ENCODE measurements at places on chromosomes 2 and 18.

DNA sequence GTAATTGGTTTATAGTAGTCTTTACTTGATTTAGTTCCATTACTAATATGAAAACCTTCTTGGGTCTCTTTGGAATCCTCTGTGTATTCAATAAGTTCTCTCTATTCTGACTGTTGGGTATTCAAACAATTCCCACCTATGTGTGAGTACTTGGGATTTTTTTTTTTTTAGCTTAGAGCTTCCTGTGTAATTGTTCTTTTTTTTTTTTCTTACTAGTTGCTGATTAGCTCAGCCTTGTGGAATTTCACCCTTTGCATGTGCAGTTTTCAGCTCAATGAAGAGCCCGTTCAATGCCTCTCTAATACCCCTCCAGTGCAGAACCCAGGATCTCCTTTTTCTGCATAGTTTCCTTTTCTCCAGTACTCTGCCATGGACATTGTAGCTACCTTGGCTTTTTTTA lies 339.1 kb upstream of the GALNT5 start:
- DNase-seq: no peak

DNA sequence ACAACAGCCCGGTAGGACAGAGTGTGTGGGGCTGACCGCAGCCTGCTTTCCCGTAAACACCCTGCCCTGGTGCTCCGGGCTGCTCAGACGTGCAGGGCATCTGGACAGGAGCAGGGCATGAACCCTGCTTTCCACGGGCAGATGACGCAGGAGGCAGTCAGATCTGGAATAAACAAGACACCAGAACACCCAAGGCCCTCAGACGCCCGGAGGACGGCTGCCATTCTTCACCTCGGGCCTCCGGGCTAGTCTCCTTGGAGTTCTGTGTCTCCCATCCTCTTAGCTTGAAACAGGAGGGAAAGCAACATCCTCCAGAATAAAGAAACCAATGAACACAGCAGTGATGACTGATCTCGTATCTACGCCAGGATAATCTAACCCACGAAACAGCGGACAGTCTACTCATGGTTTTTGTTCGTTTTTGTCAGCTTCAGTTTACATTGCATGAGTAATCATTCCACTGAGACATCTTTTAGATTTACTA lies 7.3 kb downstream of the PXDN start:
- peak; percentile 49 for DNase-seq

GRCh38 chr2:209872675-209873074 lies 101.0 kb downstream of the UNC80 start:
- DNase-seq: peak; percentile 12

DNA sequence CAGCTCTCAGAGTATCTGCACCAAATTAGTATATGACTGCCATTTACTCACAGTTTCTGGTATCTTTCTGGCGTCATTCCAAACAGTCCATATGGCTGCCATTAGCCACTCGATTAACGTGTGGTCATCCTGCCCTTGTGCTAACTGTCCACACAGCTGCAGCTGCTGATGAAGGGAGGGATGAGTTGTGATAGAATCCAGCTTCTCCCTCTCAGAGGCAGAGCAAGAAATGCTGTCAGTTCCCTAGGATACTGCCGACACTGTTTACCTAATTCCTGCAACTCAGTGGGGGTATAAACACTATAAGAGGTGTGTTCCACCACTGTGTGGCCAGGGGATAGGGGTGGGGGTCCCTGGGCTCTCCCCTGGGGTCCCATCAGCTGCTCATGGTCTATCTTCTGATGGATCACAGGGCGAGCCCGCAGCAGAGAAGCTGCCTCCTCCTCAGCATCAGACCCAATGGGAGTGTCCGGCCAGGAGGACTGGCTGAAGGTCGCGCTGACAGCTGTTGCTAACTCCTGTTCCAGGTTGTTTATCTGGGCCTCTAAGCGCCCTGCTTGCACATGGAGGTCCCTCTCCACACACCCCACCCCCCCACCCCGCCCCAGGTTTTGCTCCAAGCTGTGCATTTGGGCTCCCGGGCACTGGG lies 17.3 kb upstream of the KLHL23 start:
- peak; percentile 55 for DNase-seq

DNA sequence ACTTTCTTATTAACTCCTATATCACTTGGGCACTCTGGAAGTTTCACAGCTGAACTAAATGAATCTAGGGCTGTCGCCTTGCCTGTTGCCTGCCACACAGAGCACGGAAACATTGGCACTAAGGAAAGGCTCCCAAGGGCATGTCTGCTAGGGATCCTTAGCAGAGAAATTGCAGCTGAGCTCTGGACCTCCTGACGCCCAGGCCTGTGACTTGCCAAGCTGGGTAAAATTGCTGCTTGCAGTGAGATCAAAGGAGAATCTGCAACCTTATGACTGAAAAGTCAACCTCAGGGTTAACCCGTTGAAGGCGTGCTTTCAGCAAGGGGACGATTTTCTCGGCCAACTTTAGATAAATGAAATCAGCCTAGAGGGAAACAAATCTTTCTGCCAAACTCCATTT lies 189.8 kb downstream of the NCK2 start:
- no peak for DNase-seq

DNA sequence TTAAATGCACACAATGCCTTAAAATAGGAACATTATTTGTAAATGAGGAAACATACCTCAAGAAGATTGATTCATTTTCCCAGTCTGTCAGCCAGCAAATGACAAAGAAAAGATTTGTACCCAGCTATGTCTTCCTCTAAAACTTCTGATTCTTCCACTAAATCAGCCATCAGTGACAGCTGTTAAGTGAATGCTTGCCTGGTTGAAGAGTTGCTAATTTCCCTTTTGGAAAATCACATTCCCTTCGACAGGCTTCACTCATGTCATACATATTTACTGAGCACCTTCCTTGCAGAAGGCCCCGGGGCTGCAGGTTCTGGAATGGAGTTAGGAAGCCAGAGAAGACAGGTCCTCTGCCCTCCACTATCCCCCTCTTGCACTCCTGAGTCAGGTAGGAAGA lies 112.0 kb upstream of the SLC66A3 start:
- no peak for DNase-seq

GRCh38 chr2:170573671-170574070 lies 141.5 kb upstream of the SP5 start:
- DNase-seq: no peak

DNA sequence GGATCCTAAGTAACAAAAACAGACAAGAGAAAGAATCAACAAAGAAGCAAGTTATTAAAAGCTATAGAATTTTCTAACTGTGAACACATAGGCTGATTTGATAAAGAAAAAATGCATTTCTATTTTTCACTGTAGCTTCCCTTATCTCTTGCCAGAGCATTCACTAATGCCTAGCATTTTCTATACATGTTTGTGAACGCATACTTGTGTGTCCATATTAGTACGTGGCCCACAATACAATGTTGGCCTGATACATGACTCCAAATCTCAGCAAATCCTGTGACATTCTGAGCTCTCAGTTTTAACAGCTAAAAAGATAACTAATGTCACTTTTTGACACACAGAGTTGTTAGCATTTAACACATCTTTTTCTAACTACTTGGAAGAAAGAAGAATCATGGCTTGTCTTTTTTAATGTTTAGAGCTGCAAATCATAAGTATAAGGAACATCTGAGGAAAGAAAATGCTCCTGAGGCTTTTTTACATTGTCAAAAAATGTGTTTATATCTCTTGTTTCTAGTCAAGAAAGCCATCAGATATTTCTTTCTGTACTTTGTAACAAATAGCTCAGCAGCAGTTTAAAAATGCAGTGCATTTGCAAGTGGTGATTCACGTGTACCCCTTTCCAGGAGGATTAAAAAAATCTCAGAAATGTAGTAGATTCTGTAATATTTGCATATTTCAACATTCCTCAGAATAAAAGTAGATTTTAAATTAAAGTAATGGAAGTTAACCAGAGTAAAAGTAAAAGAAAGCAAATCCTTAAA lies 1646.8 kb upstream of the TMEFF2 start:
- no peak for DNase-seq

DNA sequence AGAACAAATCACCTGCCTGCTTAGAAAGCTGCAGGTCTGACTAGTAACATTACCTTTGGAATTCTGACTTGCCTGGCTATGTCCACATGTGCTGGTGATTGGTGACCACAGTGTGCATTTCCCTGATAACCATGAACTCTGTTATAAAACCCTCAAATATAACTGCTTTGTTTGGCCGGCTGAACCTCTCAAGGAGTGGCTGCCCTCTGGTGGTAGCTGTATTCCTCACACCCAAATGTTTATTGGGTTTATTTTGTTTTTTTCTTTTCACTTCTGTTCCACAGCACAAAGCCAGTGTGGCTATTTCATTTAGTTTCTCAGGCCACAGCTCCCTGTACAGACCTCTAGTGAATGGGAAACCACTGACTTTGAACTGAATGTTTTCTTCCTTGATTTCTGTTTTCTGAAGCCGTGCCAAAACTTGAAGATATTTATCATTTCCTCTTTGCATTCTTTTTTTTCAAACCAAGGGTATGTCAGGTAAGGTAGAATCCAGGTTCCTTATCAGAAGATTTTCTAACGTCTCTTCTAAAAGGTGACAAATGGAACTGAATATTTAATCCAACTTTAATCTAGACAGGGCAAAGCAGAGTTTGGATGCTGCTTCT lies 549.0 kb upstream of the VRK2 start:
- peak; percentile 66 for DNase-seq

GRCh38 chr2:240244543-240244942 lies 104.1 kb upstream of the OTOS start:
- DNase-seq: no peak

DNA sequence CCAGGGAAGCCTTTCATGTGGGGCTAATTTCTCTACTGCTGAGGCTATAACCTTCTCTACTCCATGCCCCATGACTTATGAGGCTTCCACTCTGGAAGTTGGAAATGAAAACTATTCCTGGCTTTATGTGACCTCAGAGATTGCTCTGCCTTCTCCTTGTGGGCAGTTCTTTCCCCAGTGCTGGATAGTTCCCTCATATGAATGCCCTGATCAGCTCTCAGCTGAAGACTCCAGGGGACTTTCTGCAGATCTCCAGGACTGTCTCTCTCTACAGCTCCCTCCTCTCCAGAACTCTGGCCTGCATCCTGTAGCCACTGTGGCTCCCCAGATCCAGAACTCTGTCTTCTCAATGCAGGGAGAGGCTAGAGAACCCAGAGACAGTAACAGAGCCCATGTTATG lies 235.1 kb downstream of the SEPTIN10 start:
- DNase-seq: no peak

- no peak for DNase-seq
These were observed 6.6 kb downstream of the EMX1 start for GRCh38 chr2:72923833-72924352.

- DNase-seq: no peak
These were observed 264.5 kb upstream of the PIK3C3 start for GRCh38 chr18:41690332-41691127.

GRCh38 chr18:57923611-57924010 lies 120.4 kb upstream of the NEDD4L start:
- no peak for DNase-seq
